ENCODE measurements at places on chromosomes 1 and 21.

- DNase-seq = no peak
Observed at GRCh38 chr1:223216074-223216473, 73.0 kb upstream of the TLR5 start.

- DNase-seq = no peak
Observed at GRCh38 chr1:147223740-147224615, 1.2 kb downstream of the FMO5 start.

GRCh38 chr1:177799746-177800145, 170.1 kb downstream of the SEC16B start:
- DNase-seq = no peak

DNA sequence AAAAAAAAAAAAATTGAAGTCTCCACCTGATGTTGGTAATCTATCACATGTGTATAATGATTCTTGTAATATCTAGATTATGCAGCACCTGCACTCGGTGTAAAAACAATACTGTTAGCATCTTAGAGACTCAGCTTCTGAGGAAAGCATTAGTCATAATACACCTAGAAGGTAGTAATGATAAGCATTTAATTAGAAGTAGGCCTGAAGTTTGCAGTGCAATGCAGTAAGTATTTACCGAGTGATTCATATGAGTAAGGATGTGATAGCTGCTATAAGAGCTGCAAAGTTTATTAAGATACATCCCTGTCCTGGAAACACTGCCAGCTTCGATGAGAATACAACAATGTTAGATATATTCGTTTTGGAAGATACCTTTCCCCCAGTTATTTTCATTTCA, 196.4 kb downstream of the GREM2 start:
- DNase-seq = no peak

DNA sequence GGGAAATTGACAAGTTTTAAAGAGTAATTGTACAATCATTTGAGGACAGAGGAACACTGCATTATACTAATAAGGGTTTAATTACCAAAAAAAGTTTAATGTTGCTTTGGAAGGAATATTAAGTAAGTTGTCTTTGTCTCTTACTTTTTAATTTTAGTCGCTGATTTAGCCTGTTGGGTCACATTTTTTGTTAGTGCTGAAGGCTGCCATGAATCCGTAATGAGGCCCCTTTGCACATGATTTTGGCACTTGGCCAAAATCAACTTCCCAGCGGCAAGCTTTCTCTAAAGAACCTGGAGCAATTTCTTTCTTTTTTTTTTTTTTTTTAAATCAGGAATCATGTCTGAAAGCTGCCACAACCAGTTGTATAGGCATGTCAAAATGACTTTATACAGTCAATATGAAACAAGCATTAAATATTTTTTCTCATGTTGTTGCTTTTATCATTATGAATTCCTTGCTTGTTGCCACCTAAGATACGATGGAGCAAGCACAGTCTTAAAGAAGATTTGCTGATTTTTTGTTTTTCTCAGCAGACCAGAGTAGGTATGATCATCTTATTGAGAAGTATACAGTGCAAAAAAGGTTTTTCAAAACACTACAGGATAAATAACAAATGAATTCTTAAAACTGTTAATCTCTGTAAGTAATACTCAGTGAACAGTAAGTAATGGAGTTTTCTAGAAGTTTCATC, 690.4 kb downstream of the USP25 start:
- DNase-seq = no peak

- DNase-seq = no peak
Observed at GRCh38 chr1:248596615-248597014, 885 bp downstream of the OR2T10 start.

GRCh38 chr1:160244209-160244608, 18.1 kb downstream of the DCAF8 start:
- DNase-seq = no peak

DNA sequence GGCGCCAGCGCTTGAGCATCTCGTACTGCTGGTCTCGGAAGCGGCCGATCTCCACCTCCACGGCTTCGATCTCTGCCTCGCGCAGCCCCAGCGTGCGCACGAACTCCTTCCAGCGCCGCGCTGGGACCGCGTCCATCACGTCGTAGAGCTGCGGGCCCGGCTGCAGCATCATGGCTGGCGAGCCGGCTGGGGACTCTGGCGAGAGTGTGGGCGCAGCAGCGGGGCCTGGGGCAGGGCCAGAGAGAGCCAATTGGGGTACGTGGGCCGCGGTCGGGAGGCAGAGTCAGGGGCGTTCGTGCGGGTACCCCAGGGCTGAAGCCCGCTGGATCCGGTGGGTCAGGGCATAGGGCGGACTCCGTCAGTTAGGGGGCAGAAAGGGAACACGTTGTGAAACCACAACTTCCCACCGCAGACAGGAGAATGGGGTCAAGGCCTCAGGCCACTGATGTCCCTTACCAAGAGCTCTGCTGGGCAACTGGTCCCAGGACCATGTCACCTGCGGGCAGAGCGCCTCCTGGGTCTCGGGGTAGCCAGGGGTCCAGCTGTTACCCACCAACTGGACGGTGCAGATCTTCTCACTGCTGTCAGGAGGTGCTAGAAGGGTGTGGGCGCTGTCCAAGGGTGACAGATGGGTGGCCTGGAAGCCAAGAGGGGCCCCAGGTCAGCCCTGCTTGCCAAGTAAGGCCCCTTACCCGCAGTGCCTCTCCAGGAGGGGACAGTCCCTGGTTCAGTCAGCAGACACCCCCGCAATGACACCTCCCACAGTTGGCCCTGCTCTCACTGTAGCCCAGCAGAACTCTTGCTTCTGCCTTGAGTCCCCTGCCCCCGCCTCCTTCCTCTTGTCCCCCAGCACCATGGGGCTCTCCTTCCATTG, 4.2 kb downstream of the TNFRSF25 start:
- no peak for DNase-seq

- DNase-seq = no peak
Observed at GRCh38 chr1:240099748-240100147, 8.1 kb downstream of the FMN2 start.

- no peak for DNase-seq
Observed at GRCh38 chr21:36584980-36585940, 105.3 kb upstream of the CLDN14 start.

DNA sequence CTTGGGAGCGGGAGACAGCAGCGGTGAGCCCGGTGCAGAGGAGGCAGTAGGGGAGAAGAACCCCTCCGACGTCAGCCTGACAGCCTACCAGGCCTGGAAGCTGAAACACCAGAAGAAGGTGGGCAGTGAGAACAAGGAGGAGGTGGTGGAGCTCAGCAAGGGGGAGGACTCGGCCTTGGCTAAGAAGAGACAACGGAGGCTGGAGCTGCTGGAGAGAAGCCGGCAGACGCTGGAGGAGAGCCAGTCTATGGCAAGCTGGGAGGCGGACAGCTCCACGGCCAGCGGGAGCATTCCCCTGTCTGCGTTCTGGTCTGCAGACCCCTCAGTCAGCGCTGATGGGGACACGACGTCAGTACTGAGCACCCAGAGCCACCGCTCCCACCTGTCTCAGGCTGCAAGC, 32.9 kb downstream of the STYXL2 start:
- no peak for DNase-seq

DNA sequence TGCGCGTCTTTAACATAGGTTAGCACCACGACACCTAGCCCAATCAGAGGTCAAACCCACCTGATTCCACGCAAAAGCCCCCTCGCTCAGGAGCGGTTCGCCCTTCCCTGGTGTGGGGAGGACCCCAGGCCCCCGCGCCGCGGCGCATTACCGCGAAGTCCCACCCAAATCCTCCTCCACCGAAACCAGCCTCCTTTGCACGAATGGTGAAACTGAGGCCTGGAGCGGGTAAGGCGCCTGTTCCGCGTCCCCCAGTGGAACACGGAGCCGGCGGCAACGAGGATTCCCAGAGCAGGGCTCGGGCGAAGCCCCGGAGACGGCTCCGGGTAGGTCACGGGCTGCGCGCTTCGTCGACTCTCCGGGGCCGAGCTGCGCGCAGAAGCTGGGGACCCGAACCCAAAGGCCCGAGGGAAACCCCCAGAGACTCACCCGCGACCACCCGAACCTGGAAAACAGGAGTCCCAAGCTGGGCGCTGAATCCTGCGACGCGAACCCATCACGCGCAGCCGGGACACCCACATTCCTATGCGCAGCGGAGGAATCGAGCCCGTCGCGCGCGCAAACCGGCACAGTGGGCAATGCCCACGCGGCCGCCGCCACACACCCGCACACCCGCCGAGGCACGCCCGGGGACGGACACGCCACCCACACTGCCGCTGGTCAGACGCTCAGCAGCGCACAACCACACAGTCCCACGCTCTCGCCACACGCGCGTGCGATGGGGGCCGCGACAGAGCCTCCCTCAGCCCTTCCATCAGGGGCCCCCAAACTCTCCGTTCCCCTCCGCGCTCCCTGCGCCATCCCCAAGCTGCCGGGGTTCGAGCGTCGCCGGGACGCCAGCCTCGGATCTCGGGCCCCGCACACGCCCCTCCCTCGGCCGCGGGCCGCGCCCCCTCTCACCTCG, 507 bp downstream of the GLIS1 start:
- DNase-seq = no peak

DNA sequence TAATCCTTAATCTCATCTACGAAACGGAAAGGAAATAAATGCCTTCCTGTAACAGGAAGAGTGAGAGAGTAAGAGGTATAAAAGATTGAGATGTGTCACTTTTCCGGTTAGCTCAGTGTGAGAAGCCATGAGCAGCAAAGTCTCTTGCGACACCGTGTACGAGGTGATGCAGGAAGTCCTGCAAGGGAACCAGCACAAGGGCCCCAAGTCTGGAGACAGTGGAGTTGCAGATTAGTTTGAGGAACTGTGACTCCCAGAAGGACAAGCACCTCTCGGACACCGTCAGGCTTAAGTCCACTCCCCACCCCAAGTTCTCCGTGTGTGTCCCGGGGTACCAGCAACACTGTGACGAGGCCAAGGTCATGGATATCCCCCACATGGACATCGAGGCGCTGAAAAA, 592.3 kb upstream of the ADGRL2 start:
- DNase-seq = no peak

DNA sequence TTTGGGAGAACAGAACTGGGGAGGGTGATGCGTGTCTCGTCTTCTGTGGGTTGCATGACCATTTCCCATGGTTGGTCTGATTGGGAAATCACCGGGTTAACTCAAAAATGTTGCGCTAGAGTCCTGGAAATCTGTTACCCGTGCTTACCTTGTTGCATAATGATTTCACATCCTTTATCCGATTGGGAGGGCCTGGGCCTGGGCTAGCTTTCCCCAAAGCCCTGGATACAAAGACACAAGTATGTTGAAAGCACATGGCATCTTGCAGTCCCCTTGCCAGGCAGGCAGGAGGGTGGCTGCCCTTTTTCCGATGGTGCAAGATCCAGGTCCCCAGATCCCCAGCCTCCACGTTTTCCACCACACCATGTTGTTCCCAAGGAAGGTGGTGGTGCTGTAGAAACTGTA, 582 bp downstream of the TRPM2 start:
- DNase-seq = no peak

- DNase-seq = no peak
Observed at GRCh38 chr1:227685807-227686206, 49.3 kb downstream of the JMJD4 start.

DNA sequence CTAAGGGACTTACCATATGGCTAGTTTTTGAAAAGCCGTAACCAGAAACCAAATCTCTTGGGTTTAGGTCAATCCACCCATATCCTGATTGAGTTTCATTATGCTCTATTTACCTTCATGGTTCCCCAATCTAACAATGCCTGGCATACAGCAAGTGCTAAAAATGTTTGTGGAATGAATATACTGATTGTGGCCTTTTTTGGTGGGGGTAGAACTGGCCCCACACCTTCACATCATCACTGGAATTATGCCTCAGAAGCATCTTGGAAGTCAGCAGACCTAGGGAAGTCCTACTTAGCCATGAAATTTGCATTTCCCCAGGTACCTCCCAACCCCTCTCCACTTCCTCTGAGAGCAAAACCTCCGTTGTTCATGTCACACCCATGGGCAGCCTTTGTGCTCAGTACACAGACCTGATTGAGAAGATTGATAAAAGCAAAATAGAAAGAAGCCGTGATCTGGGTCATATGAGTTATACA, 17.8 kb upstream of the SLAMF1 start:
- no peak for DNase-seq

- no peak for DNase-seq
Observed at GRCh38 chr1:207034208-207034607, 1.7 kb upstream of the C1orf116 start.

- no peak for DNase-seq
Observed at GRCh38 chr1:38547321-38547720, 312.3 kb downstream of the RRAGC start.

GRCh38 chr1:205248793-205249601, 21.3 kb downstream of the TMCC2 start:
- no peak for DNase-seq

GRCh38 chr1:203289281-203289981, 15.9 kb upstream of the BTG2 start:
- peak; percentile 75 for DNase-seq
